ENCODE measurements at places on chromosomes 7 and 10.

DNA sequence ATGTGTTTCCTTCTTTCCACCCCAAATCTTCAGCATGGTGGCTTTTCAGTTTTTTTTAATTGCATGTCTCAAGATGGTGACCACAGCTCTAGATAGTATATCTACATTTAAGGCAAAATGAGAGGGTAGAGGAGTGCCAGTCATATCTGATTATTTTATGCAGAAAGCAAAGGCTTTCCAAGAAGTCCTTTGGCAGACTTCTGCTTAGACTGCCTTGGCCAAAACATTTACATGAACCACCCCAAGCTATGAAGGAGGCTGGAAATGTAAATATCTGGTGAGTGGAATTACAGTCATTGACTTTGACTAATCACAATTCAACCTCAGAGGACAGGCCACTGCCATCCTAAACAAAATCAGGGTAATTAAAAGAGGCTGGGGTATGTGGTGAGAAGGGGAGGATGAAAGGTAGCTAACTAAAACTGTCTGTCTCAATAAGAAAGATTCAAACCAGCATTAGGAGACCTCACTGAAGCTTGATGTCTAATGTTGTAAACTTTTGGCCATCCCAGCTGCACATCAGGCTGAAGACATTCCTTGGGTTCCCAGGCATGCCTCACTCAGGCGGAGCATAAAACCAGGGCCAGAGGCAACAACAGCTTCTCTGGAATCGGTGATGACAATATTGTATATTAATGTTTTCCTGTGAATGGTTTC, 53.4 kb downstream of the PPP1R3C start:
- DNase-seq = no peak

DNA sequence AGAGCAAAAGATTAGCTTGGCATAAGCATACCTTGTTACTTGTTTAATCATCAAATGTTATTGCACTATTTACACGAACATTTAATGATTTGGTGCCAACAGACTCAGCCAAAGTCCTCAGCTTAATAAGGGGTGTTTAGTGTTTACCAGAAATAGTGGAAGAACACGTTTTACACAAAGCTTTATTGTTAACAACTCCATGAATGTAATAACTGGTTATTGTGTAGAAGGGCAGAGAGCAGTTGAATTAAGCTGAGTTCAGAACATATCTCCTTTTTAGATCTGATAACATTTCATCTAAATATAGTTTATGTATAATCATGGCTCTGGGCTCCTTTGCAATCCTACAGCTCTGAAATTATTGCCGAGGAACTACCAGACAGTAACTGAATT, 99.1 kb downstream of the CABCOCO1 start:
- no peak for DNase-seq

GRCh38 chr7:141410353-141411000, 140.7 kb upstream of the AGK start:
- no peak for DNase-seq

DNA sequence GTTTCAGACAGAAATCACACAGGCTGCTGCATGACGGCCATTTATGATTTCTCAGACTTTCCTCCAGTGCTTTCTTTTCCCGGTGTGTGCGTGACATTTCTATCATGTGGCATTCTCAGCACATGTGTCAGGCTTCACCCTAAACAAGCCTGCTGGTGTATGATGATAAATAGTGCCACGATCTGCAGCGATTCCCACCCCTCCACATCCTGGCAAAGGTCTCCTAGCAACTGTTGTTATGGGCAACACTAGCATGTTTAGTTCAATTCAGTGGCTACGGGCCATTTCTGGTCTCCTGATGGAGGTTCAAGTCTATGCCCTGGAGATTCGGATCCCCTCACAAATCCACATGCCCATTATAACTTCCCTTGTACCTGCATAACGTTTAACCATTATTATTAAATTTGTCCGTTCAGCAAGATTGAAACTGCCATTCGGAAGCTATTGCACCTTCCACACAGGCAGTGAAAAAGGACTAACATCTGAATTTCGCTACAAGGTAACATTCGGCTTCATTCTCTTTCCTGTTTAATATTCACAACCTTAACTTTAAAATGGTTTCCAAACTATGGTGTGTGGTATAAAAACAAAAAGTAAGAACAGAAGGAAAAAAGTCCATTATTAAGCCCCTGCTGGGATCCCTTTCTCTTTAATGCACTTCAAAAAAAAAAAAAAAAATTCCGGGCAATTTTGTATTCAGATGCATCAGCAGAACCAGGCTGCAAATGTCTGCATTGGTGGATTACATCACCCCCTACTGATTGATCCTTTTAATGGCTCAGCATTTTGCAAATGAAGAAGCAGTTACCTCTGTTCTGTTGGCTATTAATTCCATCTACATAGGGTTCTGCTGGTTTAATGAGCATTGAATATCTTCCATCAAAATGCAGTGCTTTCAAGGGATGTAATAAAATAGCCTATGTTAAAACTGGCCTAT, 90.2 kb downstream of the FRMD4A start:
- DNase-seq = no peak

DNA sequence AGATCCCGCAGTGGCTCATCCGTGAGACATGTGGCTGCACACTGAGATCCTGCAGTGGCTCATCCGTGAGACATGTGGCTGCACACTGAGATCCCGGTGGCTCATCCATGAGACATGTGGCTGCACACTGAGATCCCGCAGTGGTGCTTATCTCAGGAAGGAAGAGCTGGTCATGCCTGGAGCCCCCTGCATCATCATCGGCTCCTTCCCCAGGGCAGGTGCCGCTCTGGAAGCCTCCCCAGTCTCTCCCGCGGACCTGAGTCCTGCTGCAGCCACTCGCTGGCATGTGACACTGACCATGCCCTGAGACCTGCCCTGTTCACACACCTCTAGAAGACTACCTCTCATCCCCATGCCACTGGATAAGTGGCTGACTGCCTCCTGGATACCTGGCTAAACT, 181.3 kb downstream of the PTPRN2 start:
- no peak for DNase-seq

- DNase-seq = no peak
Observed at GRCh38 chr7:24609059-24609458, 35.8 kb downstream of the PALS2 start.

DNA sequence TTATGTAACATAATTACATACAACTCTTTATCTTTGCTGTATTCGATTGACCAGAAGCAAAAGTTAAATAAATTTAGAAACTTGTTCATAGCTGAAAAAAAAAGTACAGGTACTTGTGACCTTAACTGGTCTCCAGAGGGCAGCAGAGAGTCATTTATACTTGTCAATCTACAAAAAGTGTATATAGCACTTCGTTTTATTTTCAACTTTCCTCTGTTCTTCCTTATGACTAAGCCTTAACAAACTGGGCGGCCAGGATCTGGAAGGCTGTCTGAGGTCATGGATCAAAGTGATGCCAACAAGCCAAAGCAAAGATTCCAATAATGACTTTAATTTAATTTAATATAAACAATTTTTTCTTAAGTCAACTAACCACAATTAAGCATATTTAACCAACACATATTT, 29.8 kb downstream of the C10orf67 start:
- no peak for DNase-seq

DNA sequence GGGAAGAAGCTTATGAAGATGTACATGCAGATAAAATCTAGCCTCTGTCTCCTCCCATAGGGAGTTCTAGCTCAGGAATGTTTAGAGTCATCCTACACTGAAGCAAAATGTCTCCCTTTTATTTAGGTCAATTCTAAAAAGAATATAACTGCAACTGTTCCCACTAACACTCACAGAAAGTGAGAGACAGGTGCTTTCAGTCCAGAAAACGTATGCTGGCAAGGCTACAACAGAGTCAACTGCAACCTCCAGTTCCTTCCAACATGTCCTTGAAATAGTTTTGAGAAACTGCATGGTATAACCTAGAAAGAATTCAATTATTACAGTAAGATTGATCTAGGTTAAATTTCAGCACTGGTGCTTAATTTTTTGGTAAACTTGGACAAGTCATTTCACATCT, 46.8 kb upstream of the KCND2 start:
- DNase-seq = no peak

GRCh38 chr7:148697256-148698006, 1.3 kb upstream of the CUL1 start:
- no peak for DNase-seq

GRCh38 chr10:28587270-28587969, 54.5 kb downstream of the WAC start:
- no peak for DNase-seq

- no peak for DNase-seq
Observed at GRCh38 chr10:29473406-29474100, 161.2 kb downstream of the SVIL start.

DNA sequence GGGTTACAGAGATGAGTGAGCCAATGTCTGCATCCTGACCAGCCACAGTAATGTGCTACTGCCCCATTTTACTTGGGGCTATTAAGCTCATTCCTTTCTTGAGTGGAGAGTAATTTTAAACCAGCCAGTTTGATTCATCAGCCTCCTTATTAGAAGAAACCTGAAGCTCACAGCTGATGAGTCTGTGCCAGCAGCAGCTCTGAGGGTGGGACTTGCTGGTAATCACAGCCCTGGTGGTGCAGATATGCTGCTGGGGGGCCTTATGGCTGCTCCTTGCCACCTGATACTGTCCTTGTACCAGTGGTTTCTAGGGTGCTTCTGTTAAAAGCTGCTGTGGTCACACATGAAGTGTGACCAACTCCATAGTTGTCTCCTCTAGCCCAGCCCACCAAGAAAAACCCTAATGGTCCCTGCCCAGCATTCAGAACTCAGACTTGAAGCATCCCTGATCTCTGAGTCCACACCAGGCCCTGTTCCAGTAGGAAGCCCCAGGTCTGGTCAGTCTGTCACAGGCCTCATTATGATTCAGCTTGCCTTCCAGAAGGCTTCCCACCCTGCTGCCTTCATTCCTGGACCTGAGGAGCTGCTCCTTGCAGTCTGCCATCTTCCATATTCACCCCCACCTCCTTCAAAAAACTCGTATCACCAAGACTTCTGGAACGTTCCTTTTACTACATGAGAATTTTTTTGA, 28.9 kb upstream of the RBM20 start:
- DNase-seq = no peak

- DNase-seq = no peak
Observed at GRCh38 chr7:9645756-9646155, 1212.3 kb downstream of the NXPH1 start.

DNA sequence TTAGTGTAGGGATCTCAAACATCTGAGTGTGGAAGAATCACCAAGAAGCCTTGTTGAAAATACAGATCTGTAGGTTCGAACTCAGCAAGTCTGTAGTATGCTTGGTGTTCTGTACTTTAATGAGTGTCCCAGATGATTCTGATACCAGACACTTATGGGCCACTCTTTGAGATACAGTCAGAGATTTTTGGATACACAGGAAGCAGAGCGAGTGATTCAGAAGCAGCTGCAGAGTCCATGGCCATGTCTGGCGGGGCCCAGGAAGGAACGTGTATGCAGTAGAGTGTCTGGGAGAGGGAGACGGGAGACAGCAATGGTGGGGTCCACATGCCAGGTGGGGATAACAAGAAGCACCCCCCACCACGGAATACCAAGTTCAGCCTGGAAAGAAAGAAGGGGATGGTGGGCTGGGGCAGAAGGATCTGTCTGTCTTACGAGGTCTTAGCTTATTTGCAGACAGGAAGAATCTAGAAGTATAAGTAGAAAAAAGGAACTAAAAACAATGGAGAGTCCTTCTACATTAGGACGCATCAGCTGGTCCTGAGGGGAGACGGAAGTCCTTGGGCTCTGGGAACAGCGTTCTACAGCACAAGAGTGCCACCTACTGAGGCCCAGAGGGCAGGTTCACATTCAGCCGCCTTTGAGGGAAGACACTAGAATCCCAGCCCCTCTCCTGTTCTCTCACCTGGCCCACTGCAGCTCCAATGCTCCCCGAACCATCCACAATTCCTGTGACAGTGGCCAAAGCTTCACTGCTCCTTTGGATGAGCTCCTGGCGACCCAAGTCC, 55.4 kb downstream of the SLC37A3 start:
- no peak for DNase-seq

DNA sequence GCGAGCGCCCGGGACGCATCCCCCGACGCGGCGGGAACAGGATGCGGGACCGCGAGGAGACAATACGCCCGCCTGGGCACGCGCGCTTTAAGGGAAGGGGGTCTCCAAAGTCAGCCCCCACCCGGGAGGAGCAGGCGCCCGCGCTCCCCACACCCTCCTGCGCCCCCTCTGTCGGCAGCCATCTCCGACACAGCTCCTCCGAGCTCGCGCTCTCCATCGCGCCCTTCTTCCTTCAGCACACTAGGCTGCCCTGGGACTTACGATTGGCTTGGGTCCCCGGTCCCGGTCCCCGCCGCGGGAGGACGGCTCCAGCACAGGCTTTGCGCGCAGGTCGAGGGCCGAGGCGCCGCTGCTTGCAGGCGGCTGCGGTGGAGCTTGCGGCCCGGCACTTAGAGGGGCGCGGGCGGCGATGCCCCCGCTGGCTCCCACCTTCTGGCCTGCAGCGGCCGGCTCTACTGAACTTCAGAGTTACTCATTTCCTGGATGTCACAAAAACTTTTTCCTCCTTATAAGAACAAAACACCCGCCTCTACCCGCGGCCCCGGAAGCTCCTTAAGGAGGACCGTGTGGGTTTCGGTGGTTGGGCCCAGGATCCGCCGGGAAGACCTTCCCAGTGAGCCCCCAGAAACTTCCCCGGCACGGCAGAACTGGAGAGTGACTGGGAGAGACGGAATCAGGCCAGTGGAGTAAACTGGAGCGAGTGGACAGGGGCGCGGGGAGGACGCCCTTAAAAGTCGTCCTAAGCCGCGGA, at the start of gene ITPRIP:
ITPRIP (minus strand) TSS at position 481 of the 751 bp plus-strand sequence. CDS start 22,414 bp downstream, outside the sequence.
- DNase-seq = peak; percentile 46

DNA sequence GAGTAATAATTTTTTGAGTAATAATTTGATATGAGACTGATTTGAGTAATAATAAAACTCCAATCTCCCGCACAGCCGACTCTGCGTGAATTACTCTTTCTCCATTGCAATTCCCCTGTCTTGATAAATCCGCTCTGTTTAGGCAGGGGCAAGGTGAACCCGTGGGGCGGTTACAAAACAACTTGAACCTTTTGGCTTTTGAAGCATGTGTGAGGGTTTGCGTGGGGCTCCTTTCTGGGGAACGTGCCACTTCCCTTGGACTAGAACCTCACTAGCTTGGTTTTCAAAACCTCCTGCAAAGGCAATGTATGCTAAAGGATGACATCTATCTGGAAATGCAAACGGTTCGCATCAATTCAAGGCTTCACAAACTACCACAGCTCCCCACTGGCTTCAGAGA, 1.5 kb downstream of the CRPPA start:
- no peak for DNase-seq

GRCh38 chr10:47239211-47239610, 60.8 kb upstream of the GDF10 start:
- DNase-seq = no peak

DNA sequence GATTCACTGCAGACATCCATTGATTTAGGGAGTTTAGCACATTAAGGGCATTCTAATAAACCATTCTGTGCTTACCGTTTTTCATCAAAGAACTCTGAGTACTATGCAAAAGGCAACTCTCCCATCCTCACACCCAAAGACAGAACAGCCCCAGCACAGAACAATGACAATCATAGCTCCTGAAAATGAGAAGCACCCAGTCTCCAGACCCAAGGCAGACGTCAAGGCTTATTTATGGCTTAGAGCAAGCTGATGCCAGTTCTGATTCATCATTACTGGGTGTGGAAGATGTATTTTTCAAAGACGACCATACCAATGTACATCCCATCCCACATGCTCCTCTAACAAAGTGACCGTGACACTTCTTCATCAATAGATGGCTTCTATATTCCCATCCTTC, 67.6 kb downstream of the OSBPL3 start:
- no peak for DNase-seq

Measured in stimulated activated CD8-positive, alpha-beta memory T cell treated with anti-CD3 and anti-CD28 coated beads, Interleukin-4, amount 100 ng/mL, for 1 hour (primary cell).